Placental epithelial cell (primary cell): ENCODE measurements at places on chromosomes 7 and 10. TPM values are rescaled to one million over a fixed set of nuclear protein-coding genes. Genes with fewer than 3 reads are reported as not detected.

TNRC18 gene
- 63.1 and 79.3 TPM in 2 replicates for total RNA-seq

OR2A12 gene
- not detected in 2 replicates for total RNA-seq

COPS6 gene
- 40.0 and 54.4 TPM in 2 replicates for total RNA-seq

WEE2 gene
- not detected in 2 replicates for total RNA-seq

SNX10 gene
- total RNA-seq: 0.54 and 1.2 TPM in 2 replicates

PSD gene
- 2.3 and 12.2 TPM in 2 replicates for total RNA-seq

DGKI gene
- total RNA-seq: 4.3 and 5.2 TPM in 2 replicates
